ENCODE measurements at places on chromosomes 11 and 22. TPM values are rescaled to one million over a fixed set of nuclear protein-coding genes. Genes with fewer than 3 reads are reported as not detected.

The SMTNL1 gene
- not detected for total RNA-seq

The IL10RA gene
- total RNA-seq, result not detected

The ILK gene
- total RNA-seq, result 255 TPM

The GAB4 gene
- not detected for total RNA-seq

The OR8B8 gene
- not detected for total RNA-seq

The PLAAT2 gene
- total RNA-seq, result not detected

The IFITM10 gene
- total RNA-seq, result 1.9 TPM
